AG09309 (cell line): ENCODE measurements at places on chromosomes 13 and 19.
A peak's percentile ranks its signal among the peaks of the same experiment; 100 is the strongest.

GRCh38 chr19:47058621-47059022 lies 10.2 kb upstream of the TMEM160 start:
- DNase-seq, result no peak

DNA sequence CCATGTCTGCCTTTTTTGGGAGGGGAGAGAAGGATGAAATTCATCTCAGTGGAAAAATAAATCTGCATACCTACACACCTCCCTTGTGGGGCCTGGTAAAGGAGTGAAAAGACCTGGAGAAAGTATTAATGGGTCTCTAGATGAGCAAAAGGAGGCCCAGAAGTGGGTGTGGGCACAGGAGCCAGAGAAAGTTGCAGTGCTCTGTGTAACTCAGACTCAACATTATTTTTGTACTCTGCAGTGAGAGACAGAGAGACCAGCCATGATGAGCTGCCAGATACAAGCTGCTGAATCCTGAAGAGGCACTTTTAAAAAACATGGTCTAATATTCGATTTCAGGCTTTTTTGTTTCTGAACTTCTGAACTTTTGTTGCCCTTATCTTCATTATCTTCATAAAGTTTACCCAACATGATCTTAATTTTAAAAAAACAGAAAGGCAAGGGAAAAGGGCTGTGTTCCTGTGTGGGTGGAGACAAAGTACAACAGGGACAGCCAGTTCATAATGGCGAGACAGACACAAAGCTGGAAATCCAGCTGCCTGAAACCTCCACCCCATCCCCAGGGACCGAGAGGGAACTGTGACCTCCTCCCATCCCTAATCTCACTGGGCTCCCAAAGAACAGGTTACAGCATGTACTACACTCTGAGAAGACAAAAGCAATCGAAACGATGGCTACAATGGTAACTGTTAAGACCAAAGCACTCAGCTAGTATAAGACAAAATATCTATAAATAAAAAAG lies 77.2 kb downstream of the KLF12 start:
- DNase-seq, result no peak

- no peak for DNase-seq
Observed at GRCh38 chr19:35901854-35902661, at the start of gene HCST. TSS of gene HCST (plus strand) at chr19:35902529. CDS start at chr19:35902594, 65 bp downstream.

DNA sequence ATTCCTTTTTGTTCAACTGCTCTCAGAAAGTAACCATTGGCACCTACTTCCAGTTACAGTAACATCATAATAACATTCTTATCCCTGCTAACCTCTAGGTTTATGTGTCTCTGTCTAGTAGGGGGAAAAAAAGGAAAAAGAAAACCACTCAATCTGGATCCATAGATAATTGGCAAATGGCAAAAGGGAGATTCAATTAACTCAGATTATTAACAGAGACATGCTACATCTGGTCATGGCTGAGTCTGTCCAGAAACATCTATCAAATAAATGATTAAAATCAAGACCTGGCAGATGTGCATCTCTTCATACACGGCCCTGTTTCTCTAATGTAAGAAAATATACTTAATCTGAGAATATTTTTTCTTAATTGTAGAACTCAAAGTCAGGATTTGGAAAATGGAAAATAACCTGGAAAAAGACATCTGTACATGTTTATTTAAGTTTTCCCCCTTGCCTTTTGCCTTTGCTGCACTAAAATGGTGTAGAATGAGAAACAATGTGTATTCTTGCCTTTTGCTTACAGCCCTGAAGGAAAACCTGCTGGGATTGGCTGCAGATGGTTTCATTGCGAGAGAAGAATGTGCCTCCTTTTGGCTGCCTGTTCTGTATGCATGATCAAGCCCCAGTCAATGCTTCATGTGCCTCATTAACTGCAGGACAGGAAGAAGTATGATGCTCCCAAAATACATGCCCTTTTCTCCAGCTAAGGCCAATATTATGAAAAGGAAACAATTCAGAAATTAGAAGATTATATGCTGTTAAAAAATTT lies 921.6 kb upstream of the PCDH20 start:
- no peak for DNase-seq

- DNase-seq, result no peak
Observed at GRCh38 chr19:41528106-41528505, 47.9 kb upstream of the CEACAM21 start.

DNA sequence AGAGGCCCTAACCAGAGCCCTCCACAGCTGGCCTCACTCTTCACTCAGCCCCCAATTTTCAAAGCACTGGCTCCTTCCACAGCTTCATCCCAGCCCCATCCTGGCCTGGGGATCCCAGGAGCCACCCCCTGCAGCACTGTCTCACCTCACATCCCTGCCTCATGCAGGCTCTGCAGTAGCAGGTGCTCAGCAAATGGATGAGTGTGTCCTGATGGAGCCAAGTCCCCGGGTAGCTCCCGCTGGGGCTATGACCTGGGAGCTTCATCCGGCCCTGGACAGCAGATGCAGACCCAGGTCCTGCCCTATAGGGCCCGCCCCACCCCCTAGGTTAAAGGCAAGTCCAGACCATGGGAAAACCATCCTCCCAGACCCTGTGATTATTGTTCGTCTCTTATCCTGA lies 143.2 kb upstream of the ZNF507 start:
- no peak for DNase-seq

DNA sequence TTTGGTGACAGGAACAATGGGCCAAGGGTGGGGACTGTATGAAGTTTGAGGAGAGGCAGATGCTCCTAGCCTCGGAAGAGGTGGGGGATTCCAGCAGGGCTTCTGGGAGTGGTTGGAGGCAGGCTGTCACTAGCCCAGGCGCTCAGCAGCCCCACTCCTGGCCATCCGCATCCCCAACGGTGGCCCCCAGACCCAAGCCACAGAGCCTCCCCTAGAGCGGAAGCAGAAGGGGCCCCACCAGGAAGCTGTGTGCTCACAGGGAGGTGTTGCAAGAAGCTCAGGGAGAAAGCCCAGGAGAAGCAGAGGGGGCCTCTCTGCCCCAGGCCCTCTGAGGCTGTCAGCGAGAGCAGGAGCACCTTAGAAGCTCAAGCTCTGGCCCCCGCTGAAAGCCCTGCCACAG lies 8.3 kb downstream of the PRAM1 start:
- DNase-seq, result no peak

GRCh38 chr13:106597186-106597585 lies 29.2 kb upstream of the ARGLU1 start:
- no peak for DNase-seq

DNA sequence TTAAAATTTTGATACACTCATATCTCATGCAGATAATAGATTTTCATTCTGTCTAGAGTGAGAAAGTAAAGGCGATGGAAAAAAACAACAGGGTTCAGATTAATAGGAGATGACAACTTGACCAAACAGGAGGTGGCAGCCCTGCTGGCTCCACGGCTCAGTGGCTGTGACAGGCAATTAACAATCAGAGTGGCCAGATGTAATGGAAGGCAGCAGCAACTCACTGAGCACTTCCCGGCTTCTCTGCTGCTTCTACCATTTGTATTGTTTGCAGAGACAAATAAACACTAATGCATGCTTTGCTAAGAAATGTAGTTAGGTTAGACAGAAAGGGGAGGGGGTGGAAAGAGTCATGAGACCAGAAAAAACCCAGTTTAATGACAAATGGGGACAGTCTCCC lies 473.0 kb upstream of the SLC10A2 start:
- no peak for DNase-seq

DNA sequence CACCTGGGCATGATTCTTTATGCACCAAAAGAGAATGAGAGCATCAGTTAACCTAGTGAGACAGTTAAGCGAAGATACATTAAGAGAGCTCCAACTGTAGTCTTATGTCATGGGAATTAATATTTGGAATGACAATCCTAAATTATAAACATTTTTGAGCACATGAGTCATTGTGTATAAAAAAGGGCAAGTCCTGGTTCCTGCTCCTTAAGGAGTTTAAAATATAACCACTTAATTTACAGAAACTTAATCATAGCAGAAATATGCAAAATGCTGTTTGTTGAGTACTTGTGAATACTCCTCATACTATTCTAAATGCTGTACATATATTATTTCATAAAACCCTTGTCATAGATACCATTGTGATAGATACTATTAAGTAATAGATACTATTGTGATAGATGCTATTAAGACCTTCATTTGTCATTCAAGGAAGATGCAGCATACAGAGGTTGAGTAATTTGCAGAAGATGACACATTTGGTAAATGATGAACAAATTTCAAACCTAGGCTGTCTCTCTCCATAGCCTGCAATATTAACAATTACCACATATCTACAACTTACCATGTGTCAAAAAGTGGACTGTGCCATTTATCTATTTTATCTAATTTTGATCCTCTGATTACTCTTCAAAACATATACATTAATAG lies 301.0 kb downstream of the TBC1D4 start:
- no peak for DNase-seq

DNA sequence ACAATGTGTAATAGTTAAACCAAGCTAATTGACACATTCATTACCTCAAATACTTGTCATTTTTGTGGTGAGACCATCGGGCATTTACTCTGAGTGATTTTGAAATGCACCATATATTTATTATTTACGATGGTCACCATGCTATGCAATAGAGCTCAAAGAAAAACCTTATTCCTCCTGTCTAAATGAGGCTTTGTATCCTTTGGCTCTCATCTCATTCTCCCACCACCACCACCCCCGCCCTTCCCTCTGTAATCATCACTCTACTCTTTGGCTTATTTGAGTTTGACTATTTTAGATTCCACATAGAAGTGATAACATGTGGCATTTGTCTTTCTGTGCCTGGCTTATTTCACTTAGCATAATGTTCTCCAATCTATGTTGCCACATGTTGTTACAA lies 124.9 kb downstream of the CYSLTR2 start:
- no peak for DNase-seq

- no peak for DNase-seq
Observed at GRCh38 chr19:32407004-32407992, 1.7 kb downstream of the DPY19L3 start.

- DNase-seq, result no peak
Observed at GRCh38 chr19:10339977-10340376, 553 bp upstream of the ICAM3 start.

DNA sequence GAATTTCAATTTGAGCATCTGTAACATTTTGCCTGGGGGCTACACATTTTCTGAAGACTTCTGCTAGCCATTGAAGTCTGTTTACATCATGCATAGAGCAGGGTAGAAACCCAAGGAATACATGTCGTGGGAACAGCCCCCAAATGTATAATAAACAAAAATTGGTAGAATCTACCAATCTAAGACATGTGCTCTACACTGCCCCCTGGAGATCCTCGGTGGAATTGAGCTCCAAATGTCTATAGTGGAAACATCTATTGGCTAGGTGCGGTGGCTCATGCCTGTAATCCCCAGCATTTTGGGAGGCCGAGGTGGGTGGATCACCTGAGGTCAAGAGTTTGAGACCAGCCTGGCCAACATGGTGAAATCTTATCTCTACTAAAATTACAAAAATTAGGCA lies 57.3 kb downstream of the MBD3L2B start:
- no peak for DNase-seq

DNA sequence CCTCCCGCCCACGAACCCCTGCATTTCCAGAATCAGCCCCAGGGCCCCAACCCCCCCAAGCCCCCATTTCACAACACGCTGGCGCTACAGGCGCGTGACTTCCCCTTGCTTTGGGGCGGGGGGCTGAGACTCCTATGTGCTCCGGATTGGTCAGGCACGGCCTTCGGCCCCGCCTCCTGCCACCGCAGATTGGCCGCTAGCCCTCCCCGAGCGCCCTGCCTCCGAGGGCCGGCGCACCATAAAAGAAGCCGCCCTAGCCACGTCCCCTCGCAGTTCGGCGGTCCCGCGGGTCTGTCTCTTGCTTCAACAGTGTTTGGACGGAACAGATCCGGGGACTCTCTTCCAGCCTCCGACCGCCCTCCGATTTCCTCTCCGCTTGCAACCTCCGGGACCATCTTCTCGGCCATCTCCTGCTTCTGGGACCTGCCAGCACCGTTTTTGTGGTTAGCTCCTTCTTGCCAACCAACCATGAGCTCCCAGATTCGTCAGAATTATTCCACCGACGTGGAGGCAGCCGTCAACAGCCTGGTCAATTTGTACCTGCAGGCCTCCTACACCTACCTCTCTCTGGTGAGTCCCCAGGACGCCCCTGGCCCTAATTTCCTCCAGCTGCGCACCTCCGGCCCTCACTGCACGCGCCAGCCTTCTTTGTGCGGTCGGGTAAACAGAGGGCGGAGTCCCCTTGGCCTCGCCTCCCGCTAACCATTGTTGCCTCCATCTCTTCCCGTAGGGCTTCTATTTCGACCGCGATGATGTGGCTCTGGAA lies at the start of gene FTL:
TSS of gene FTL (plus strand) at position 270 of the 766 bp plus-strand sequence. CDS start at position 469, 199 bp downstream.
- peak; percentile 85 for DNase-seq

- DNase-seq, result no peak
Observed at GRCh38 chr19:16296713-16297112, 27.9 kb upstream of the KLF2 start.

GRCh38 chr13:104011505-104012241 lies 945.5 kb upstream of the SLC10A2 start:
- DNase-seq, result no peak

GRCh38 chr13:44465318-44465717 lies 91.7 kb downstream of the SERP2 start:
- DNase-seq, result no peak

GRCh38 chr13:100594731-100595130 lies 6.1 kb upstream of the GGACT start:
- DNase-seq, result no peak

DNA sequence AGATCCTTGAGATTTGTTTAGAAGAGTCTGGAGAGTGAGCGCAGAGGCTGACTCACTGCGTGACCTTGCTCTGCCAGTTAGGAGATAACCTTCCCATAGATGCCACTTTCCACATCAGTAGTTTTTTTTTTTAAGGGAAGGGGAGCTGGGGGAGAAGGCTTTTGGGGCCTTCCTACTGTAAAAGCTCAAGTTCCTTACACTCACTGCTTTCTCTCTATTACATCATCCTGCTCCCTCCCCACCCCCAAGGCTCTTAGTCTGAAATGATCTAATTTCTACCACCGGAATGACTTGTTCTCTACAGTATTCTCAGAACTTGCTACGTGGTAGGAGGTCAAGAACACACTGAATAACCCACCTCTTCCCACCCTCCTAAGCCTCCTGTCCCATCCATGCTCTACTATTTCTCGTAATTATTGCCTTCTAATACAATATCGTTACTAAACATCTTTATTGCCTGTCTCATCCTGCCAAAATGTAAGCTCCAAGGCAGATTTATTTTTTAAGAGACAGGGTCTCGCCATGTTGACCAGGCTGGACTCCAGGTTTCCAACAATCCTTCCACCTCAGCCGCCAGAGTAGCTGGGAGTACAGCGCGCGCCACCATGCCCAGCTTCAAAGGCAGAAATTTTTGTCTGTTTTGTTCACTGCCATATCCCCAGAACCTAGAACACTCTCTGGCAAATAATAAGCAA lies 1.2 kb downstream of the LONP1 start:
- peak; percentile 88 for DNase-seq

GRCh38 chr13:106212386-106213010 lies 323.0 kb downstream of the EFNB2 start:
- peak; percentile 37 for DNase-seq

GRCh38 chr13:113743366-113744195 lies 15.4 kb upstream of the TMEM255B start:
- no peak for DNase-seq

DNA sequence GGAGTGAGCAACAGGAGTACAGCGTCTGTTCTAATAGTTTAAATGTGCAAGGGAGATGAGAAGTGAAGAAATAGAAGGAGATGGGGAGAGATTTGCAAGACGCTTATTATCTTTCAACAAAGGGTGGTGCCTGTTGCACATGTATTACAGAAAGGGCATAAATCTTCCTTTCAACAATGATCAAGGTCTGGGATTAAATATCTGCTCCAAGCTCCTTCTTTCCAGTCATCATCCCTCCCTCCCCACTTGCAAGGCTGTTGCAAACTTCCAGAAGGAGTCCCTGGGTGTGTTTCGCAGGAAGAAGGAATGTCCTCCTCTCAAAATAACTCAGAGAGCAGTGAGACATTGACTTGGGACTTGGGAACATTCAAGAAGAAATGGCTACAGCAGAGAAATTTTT lies 63.5 kb upstream of the MYCBP2 start:
- DNase-seq, result no peak
